Cardiac muscle cell (in vitro differentiated cells and primary cell): ENCODE measurements at places on chromosomes 3 and 15. TPM values are rescaled to one million over a fixed set of nuclear protein-coding genes. Genes with fewer than 3 reads are reported as not detected.
A peak's percentile ranks its signal among the peaks of the same experiment; 100 is the strongest.

GRCh38 chr3:134658555-134658954, 7.7 kb upstream of the KY start:
- no peak for DNase-seq

GRCh38 chr15:25501828-25502446, 63.1 kb upstream of the UBE3A start:
- peak; percentile 19 for DNase-seq

DNA sequence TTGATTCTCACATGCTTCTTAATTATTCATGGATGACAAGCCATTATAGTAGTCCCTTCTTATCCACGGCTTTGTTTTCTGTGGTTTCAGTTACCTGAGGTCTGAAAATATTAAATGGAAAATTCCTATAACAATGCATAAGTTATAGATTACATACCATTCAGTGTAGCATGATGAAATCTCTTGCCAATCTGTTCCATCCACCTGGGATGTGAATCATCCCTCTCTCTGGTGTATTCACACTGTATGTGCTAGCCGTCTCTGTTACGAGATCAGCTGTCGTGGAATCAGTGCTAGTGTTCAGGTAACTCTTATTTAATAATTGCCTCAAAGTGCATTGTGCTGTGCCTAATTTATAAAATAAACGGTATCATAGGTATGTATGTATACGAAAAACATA, 5.2 kb downstream of the WDR5B start:
- no peak for DNase-seq

DNA sequence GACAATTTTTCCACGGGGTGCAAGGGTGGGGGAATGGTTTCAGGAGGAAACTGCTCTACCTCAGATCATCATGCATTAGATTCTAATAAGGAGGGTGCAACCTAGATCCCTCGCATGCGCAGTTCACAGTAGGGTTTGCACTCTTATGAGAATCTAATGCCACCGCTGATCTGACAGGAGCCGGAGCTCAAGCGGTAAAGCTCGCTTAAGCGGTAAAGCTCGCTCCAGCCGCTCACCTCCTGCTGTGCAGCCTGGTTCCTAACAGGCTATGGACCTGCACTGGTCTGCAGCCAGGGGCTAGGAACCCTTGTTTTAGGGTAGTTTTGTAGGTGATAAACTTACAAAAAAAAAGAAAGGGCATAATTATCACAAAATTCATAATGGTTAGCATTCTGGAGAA, 53.9 kb upstream of the RYR3 start:
- no peak for DNase-seq

- DNase-seq, result peak; percentile 69
These were observed 93.9 kb upstream of the RASGRF1 start for GRCh38 chr15:79184465-79184892.

GRCh38 chr15:65870889-65871533, 1.7 kb downstream of the RAB11A start:
- DNase-seq, result no peak

- DNase-seq, result no peak
These were observed 85.6 kb upstream of the LRRC3B start for GRCh38 chr3:26536955-26537354.

DNA sequence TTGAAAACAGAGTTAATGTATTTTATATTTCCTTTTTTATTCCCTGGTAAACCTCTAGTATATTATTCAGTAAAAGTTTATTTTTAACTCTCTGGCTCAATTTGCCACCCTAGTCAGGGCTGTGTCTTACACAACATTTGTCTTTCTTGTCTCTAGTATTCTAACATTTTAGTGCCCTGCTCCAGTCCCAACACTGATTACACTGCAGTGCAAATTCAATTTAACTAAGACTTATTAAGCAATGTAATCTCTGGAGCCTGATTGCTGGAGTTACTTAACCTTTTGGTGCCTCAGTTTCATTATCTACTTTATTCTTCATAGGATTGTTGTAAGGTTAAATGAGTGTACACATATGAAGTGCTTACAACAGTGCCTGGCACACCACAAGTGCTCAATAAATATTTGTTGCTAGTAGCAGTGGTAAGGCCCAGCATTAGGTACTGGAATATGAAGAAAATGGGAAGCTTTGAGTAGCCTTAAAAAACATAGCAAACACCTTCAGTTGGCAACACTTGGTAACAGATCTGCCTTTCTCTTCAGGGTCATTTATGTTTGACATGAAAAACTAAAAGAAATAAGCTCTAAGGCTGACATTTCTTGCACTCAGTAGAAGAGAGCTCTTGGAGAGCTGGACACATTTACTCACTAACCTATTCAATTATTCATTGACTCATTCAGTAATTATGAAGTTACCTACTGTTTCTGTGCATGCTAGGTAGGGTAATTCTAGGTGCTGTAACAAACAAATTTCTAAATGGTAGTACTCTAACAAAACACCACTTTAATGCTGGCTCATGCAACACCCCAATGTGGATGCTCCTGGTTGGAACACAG, 364.5 kb upstream of the EPHA3 start:
- no peak for DNase-seq

GRCh38 chr15:90086868-90087268, 15.4 kb downstream of the IDH2 start:
- no peak for DNase-seq

GRCh38 chr15:56892659-56893363, 25.6 kb upstream of the TCF12 start:
- DNase-seq, result no peak

DNA sequence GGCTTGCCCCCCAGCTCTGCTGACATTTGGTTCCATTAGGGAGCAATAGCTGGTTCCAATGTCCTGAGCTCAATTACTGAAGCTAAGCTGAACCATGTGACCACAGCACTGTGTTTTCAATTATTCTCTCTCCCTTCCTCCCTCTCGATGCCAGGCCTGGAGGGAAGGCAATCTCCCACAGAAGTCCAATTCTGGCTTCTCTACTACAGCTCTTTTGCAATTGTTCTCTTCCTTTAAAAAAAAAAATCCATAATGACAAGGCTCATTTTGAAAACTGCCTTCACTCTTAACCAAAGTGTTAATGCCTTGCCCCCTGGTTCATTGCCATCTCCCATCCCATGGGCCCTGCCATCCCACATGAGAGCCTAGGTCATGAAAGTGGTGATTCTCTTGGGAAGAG, 24.8 kb downstream of the IL16 start:
- DNase-seq, result peak; percentile 43

DNA sequence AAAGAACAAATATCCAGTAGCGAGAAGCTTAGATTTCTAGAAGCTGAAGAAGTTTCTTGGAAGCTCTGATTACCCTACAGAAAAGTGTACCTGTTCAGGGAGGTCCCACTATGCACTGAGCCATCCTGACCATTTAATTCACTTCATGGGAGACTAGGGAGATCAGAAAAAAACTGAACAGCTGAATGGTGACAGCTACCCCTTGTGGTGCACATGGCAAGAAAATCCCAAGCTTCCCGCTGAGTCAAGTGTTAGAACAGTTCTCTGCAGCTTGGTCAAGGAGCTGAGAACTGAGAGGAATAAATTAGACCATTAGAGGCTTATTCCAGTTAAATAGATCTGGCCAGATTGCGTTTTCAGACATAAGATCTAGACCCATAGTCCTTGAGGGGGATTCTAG, 197.2 kb upstream of the VEPH1 start:
- DNase-seq, result peak; percentile 4

GRCh38 chr3:33428734-33429133, 11.5 kb downstream of the UBP1 start:
- no peak for DNase-seq

DNA sequence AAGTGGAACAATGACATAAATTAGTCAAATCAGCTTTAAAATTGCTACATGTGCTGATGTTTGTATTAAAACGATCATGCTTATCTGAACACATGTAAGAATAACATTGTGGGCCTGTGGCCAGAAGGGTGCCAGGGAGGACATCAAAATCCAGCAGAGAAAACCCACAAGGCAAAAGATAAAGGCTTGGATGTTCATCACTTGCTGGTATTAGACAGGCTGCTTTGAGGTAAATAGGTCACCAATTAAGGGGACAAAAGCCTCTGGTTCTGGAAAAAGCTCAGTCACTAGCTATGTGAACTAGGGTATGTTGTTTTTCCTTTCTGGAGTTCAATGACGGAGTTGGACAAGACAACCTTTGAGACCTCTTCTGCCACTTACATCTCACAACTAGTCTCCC, 74.4 kb upstream of the TMEM108 start:
- DNase-seq, result no peak

GRCh38 chr3:94345101-94345500, 282.2 kb downstream of the NSUN3 start:
- no peak for DNase-seq

- no peak for DNase-seq
These were observed 325.7 kb downstream of the NEK10 start for GRCh38 chr3:27043328-27043955.

Gene SEMA3B
- total RNA-seq, result 16.7 and 25.9 TPM in 2 replicates

Gene AMIGO3
- 2.3 and 5.2 TPM in 2 replicates for total RNA-seq

Gene NEO1
- total RNA-seq, result 28.2 and 37.4 TPM in 2 replicates

Gene IL12A
- total RNA-seq, result 0.09 TPM in 1 of 2 replicates, not detected in the other

Gene PLSCR2
- not detected in 2 replicates for total RNA-seq

Gene SAMD7
- total RNA-seq, result not detected in 2 replicates

Gene UACA
- 58.7 and 127 TPM in 2 replicates for total RNA-seq

Gene ANKRD63
- 24.4 and 104 TPM in 2 replicates for total RNA-seq

Gene LRRN1
- 0.85 and 3.0 TPM in 2 replicates for total RNA-seq

Gene IRAK2
- 1.1 and 2.1 TPM in 2 replicates for total RNA-seq

Gene ADAMTSL3
- total RNA-seq, result 0.88 and 2.0 TPM in 2 replicates

Gene DPPA4
- total RNA-seq, result 0.51 and 1.6 TPM in 2 replicates

Gene RHCG
- not detected in 2 replicates for total RNA-seq
